ENCODE measurements at places on chromosomes 4 and X.

DNA sequence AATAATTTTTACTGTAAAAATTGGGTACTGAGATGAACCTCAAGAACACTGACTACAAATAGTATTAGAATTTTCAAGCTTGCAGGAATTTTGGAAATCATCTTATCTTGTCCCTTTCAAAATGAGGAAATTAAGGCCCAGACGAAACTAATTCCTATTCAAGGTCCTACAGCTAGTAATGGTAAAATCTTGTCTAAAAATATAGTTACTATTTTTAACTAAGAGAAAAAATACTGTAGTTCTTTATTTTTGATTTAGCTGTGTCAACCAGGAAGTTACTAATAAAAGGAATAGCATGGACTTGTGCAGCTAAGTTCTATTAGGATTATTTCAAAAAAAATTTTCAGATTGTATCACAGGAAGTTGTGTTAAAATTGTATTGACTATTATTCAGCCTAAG, 12.7 kb downstream of the PRIMPOL start:
- no peak overlapping the region for H3K27ac ChIP-seq
- H3K27me3 ChIP-seq, result no peaks in the 10 kb centered on the region
- H3K4me1 ChIP-seq, result no peaks in the 10 kb centered on the region
- no peak for DNase-seq

DNA sequence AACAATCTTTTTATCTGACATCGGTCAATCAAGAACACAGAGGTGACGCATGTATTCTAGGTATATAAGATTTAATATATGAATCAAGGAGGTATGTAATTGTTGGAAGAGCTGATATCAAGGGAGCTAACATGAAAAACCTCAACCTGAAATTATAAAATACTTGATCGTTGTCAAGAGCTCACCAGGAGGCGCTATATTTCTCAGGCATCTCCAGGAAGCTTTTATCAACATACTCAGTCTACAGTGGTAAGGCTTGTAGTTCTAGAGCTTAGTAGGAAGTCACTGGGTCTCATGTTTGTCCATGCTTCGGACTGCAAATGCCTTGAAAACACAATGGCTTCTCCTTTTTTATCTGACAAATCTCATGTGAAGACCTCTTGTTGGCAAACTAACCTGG, 156.1 kb downstream of the GRXCR1 start:
- no peak overlapping the region for H3K27ac ChIP-seq
- DNase-seq, result no peak
- H3K4me1 ChIP-seq, result no peaks in the 10 kb centered on the region
- no peaks in the 10 kb centered on the region for H3K27me3 ChIP-seq
- no peaks in the 10 kb centered on the region for H3K36me3 ChIP-seq
- no peak overlapping the region for H3K4me3 ChIP-seq

DNA sequence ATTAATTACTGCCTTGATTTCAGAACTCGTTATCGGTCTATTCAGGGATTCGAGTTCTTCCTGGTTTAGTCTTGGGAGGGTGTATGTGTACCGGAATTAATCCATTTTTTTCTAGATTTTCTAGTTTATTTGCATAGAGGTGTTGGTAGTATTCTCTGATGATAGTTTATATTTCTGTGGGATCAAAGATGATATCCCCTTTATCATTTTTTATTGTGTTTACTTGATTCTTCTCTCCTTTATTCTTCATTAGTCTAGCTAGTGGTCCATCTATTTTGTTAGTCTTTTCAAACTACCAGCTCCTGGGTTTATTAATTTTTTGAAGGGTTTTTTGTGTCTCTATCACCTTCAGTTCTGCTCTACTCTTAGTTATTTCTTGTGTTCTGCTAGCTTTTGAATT, 32.1 kb downstream of the CDX4 start:
- H3K27me3 ChIP-seq, result no peaks in the 10 kb centered on the region
- H3K4me3 ChIP-seq, result no peak overlapping the region
- DNase-seq, result no peak
- no peaks in the 10 kb centered on the region for H3K36me3 ChIP-seq

- no peak overlapping the region for H3K27ac ChIP-seq
- H3K36me3 ChIP-seq, result no peaks in the 10 kb centered on the region
- no peaks in the 10 kb centered on the region for H3K4me1 ChIP-seq
- DNase-seq, result no peak
Measured at GRCh38 chrX:155251391-155251790, 12.9 kb downstream of the RAB39B start.

DNA sequence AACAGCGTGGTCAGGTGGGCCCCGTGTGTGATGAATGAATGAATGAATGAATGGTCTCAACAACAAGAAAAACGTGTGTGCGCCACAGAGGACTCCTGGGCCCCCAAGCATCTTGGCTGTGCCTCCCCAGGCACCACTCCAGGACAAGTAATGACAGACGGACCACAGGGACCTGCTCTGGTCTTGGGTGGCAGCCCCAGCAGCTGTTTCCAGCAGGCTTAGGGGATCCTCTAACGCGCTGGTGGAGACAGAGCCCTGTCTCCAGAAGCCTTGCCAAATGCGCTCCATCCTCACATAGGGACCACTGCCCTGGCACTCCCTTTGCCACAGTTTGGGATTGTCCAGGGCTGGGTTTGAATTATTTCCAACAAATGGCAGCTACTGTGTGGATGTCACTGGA, 39.1 kb downstream of the PSAPL1 start:
- no peak for DNase-seq
- H3K27ac ChIP-seq, result no peak overlapping the region
- no peak overlapping the region for H3K4me3 ChIP-seq
- H3K4me1 ChIP-seq, result peaks cover 4% of the 10 kb centered on the region
- no peaks in the 10 kb centered on the region for H3K36me3 ChIP-seq

- peaks cover 13% of the 10 kb centered on the region for H3K36me3 ChIP-seq
- no peak overlapping the region for H3K27ac ChIP-seq
- no peak for DNase-seq
- H3K4me1 ChIP-seq, result peaks cover 3% of the 10 kb centered on the region
- no peak overlapping the region for H3K4me3 ChIP-seq
- no peaks in the 10 kb centered on the region for H3K27me3 ChIP-seq
Measured at GRCh38 chr4:73193659-73194058, 64.9 kb downstream of the ANKRD17 start.

- peaks cover 4% of the 10 kb centered on the region for H3K4me1 ChIP-seq
- DNase-seq, result peak; percentile 42
- no peak overlapping the region for H3K4me3 ChIP-seq
- H3K27ac ChIP-seq, result no peak overlapping the region
Measured at GRCh38 chr4:77385124-77385969, 220.3 kb upstream of the CXCL13 start.

DNA sequence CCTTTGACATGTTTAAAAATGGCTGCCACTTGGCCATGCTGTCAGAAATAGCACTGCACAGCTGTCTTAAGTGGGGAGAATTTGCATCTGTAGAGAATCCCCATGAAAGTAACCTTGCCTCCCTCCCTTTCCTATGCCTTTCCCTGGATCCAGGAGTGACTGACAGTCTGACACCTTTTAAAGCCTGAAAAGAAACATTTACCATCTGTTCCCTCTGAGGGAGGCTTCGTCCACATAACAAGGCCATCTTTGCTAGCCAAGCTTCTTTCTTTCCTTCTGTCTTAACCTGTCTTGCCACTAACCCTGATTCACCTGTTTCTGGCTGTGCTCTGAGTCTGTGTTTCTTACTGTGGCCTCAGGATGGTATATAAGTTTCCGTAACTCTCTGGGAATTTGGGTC, 21.3 kb upstream of the AADAT start:
- H3K27ac ChIP-seq, result no peak overlapping the region
- H3K4me1 ChIP-seq, result peaks cover 18% of the 10 kb centered on the region
- DNase-seq, result no peak
- peaks cover 3% of the 10 kb centered on the region for H3K27me3 ChIP-seq
- no peak overlapping the region for H3K4me3 ChIP-seq

All from progenitor cell of endocrine pancreas (in vitro differentiated cells).